NCI-H345 (cell line): ENCODE measurements at places on chromosomes 13 and 19.

GRCh38 chr13:21872795-21873194 lies 201.9 kb downstream of the FGF9 start:
- no peak for DNase-seq

- DNase-seq: no peak
Measured at GRCh38 chr19:16095071-16095571, 16.6 kb upstream of the RAB8A start.

DNA sequence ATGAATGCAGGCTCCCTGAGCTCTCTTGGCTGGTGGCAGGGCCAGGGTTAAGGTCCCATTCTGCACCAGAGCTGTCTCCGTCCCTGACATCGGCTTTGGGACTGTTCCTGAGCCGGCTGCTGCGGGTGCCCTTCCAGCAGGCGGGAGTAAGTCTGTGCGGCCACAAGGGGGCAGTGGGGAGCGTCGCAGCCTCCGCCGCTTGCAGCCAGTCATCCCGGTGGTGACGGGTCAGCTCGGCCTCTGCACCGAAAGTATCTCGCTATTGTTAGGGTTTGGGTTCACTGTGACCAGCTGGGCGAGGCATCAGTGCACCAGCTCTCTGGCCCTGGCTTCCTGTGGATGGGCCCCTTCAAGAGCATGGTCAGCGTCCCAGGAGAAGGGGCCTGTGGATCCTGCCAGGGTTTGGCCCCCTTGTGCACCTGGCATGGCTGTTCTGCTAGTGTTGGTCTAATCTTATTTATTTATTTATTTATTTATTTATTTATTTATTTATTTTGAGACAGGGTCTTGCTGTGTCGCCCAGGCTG lies 15.1 kb downstream of the NDUFB7 start:
- peak; percentile 8 for DNase-seq

GRCh38 chr19:38890686-38891085 lies 8.7 kb downstream of the SIRT2 start:
- DNase-seq: no peak

DNA sequence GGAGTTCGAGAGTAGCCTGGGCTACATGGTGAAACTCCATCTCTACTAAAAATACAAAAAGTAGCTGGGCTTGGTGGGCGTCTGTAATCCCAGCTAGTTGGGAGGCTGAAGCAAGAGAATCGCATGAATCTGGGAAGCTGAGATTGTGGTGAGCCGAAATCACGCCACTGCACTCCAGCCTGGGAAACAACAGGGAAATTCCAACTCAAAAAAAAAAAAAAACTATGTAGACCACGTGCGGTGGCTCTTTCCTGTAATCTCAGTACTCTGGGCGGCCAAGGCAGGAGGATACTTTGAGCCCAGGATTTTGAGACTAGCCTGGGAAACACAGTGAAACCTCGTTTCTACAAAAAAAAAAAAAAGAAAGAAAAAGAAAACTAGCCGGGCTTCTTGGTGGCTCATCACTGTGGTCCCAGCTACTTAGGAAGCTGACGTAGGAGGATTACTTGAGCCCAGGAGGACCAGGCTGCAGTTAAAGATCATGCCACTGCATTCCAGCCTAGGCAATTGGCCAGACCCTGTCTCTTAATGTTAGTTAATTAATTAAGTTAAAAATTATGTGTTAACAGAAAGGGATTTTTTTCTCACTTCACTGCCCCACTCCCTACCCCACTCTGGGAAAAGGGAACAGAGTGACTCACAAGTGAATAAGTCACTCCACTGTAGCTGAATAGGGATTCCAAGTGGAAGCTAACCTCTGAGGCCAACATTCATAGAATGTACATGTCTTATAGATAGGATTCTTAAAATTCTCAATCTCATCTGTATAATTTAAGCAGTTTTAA lies 2.2 kb downstream of the ZNF83 start:
- no peak for DNase-seq
